ENCODE measurements at places on chromosomes 2 and 18.

DNA sequence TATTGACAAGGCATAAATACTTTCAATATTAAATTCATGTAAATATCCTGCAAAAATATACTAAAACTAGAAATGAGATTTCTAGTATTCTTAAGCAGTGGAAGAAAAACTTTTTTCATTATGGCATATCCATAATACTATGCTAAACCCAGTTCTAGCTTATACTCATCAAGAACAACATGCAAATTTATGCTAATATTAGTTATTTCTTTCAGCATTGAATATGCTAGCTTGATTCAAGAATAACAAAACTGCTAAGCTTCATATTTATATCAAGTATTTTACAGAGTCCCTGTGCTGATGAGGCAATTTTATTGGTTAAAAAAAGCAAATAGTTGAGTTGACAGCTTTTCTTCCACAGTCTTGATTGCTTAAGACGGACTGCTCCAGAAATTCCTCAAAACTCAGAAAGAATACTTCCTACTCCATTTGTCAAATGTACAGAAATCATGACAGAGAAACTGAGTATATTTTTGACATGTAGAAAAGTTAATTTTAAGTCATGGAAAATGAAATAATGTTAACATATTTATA lies 105.0 kb downstream of the PIGN start:
- DNase-seq, result no peak

- DNase-seq, result no peak
Observed at GRCh38 chr2:2085533-2085932, 245.5 kb downstream of the MYT1L start.

GRCh38 chr18:8657050-8657820 lies 48.0 kb downstream of the RAB12 start:
- no peak for DNase-seq

- no peak for DNase-seq
Observed at GRCh38 chr2:54666131-54666633, 57.3 kb upstream of the EML6 start.

DNA sequence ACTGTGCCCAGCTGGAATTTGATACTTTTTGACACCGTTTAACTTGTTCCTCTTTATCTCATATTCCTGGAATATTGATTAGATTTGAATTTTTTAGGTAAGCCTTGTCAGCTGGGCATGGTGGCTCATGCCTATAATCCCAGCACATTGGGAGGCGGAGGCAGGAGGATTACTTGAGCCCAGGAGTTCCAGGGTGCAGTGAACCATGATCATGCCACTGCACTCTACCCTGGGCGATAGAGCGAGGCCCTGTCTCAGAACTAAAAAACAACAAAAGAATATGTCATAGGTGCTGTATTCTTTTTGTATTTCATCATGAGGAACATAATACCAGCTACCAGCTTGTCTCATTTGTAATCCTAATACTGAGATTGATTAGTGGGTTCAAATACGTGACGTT lies 90.3 kb downstream of the ZNF532 start:
- DNase-seq, result no peak

GRCh38 chr2:157185476-157186227 lies 71.9 kb upstream of the GALNT5 start:
- no peak for DNase-seq

GRCh38 chr2:10919410-10919770 lies 7.7 kb downstream of the KCNF1 start:
- DNase-seq, result no peak

GRCh38 chr2:8790739-8791162 lies 46.7 kb downstream of the KIDINS220 start:
- DNase-seq, result no peak

DNA sequence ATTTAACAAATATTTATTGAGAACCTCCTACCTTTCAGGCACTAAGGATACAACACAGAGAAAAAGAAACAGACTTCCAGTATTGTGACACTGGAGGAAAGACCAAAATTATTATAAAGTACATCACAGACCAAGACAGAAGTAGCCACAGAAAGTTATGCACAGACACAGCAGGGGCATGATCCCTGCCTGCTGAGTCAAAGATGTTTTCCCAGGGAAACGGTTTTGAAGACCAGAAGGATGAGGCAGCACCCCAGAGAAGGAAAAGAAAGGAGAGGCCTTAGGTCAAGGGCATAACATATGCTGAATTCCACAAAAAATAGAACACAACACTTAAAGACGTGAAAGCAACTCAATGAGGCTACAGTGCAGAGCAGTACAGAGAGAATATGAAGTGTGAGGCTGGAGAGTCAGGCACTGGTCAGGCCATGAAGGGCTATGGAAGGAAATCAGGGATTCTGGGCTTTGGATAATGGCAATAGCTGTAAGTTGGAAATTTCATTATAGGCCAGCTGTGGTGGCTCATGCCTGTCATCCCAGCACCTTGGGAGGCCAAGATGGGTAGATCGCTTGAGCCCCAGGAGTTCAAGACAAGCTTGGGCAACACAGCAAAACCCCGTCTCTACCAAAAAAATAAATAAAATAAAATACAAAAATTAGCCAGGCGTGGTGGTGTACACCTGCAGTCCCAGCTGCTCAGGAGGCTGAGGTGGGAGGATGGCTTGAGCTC lies 8.2 kb downstream of the ADAM17 start:
- no peak for DNase-seq

DNA sequence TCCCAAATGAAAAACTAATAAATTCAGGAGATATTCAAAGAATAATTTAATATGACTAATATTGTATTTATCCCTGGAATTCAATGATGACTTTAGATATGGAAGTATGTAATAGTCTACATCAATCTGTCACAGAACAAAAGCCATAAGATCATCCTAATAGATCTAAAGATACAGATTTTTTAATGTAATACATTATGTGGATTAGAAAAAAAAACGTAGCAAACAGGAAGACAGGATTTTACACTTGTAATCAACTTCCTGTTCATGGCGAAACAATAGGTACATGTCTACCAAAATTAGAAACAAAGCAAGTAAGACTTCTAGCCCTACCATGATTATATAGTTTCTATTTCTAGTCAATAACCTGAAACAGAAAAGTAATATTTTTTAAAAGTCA lies 192.2 kb downstream of the TTC32 start:
- DNase-seq, result no peak

DNA sequence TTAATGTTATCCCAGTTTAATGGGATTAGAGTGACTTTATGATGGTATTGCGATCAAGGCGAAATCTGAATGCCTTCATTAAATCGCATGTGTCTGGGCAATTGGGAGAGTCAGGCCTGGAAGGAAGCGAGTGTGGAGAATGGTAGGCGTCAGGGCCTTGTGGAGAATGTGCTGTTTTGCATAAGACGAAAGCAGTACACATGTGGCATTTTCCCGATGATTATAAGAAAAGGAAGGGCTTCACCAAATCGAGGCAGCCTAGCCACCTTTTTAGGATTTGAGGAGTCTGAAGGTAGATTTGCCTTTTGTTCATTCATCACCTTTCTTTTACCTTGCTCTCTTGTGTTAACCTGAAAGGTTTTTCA lies 1.0 kb downstream of the ZNF532 start:
- no peak for DNase-seq

DNA sequence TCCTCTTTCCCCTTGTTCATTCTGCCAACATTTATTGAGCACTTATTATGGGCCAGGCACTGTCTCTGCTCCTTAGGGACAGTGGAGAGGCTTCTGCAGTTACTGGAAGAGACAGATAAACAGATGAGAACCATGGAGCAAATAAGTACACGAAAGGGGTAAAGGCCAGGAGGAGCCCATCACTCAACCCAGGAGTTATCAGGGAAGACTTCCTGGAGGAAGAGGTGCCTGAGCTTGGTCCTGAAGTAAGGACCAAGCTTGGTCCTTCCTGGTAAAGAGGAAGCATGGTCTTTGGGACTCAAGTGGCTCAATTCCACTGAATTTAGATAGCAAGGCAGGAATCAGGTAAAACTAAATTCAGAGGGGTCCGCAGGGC lies 1.7 kb downstream of the ACTG2 start:
- no peak for DNase-seq

- no peak for DNase-seq
Observed at GRCh38 chr2:67510745-67511144, 113.6 kb downstream of the ETAA1 start.

DNA sequence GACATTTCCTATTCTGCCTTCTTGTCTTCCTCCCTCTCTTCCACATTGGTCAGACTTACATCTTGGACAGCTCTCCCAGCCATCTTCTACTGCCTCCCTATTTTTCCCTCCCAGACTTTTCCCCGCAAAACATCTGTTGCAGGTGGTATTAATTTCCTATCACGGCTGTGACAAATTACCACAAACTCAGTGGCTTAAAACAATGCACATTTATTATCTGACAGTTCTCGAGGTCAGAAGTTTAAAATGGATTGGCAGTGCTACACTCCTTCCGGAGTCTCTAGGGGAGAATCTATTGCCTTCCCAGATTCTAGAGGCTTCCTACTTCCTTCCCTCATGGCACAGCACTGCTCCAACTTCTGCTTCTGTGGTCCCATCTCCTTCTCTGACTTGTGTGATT lies 33.3 kb downstream of the STRADB start:
- no peak for DNase-seq

DNA sequence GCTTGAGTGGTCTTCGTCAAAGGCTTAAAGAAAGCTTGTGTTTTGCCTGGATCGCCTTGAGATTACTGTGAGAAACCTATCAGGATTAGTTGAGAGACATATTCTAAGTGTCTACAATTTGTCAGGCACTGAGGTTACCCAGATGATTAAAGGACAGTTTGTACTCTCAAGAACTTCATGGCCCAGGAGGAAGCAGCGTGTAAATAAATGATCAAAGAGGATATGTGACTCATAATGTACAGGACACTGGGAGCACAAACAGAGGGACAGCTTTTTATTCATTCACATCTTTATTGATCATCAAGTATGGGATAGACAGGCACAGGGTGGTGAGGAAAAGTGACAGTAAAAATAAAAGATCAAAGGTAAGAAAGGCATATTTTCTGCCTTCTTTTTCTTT lies 152.6 kb upstream of the FSHR start:
- no peak for DNase-seq

- peak; percentile 66 for DNase-seq
Observed at GRCh38 chr18:63339920-63340484, 20.4 kb upstream of the BCL2 start.

GRCh38 chr2:39411181-39411944 lies 25.7 kb downstream of the MAP4K3 start:
- DNase-seq, result no peak

DNA sequence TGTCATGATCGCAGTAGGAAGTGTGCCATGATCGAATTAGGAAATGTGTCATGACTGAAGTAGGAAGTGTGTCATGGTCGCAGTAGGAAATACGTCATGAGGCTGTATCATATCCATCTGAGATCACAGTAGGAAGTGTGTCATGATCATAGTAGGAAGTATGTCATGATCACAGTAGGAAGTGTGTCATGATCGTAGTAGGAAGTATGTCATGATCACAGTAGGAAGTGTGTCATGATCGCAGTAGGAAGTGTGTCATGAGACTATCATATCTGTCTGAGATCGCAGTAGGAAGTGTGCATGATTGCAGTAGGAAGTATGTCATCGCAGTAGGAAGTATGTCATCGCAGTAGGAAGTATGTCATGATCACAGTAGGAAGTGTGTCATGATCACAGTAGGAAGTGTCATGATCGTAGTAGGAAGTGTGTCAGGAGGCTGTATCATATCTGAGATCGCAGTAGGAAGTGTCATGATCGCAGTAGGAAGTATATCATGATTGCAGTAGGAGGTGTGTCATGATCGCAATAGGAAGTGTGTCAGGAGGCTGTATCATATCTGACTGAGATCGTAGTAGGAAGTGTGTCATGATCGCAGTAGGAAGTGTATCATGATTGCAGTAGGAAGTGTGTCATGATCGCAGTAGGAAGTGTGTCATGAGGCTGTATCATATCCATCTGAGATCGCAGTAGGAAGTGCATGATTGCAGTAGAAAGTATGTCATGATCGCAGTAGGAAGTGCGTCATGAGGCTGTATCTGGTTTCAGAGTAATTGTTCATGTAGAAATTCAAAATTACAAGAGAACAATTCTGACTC lies 56.4 kb upstream of the NFATC1 start:
- no peak for DNase-seq

- DNase-seq, result no peak
Observed at GRCh38 chr2:69837533-69837932, 8.1 kb downstream of the GMCL1 start.

DNA sequence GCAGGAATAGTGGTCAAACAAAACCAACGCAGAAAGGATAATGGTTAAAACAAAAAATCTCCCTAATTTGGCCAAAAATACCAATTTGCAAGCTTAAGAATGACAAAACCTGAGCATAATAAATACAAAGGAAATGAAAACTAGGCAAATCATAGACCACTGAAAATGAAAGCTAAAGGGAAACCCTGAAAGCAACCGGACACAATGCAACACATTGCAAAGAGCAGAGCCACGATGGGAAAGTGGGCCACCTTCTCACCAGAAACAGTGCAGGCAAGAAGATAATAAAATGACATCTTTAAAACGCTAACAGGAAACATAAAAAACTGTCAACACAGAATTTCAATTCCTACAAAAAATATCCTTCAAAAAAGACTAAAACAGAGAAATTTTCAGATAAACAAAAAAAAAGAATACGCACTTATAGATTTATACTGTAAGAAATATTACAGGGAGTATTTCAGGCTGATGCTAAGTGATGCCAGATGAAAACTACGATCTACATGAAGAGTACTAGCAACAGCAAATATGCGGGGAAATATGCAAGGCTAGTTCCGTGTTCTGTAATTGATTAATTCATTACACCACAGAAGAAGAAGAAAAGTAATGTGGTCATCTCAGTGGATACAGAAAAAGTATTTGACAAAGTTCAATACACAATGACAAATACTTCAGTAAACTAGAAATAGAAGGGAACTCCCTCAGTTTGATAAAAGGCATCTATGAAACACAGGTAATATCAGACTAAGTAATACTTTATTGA lies 239.5 kb downstream of the L3MBTL4 start:
- no peak for DNase-seq

GRCh38 chr2:109164311-109164710 lies 35.3 kb downstream of the SH3RF3 start:
- no peak for DNase-seq

- no peak for DNase-seq
Observed at GRCh38 chr2:219675221-219675620, 47.8 kb downstream of the SLC4A3 start.

DNA sequence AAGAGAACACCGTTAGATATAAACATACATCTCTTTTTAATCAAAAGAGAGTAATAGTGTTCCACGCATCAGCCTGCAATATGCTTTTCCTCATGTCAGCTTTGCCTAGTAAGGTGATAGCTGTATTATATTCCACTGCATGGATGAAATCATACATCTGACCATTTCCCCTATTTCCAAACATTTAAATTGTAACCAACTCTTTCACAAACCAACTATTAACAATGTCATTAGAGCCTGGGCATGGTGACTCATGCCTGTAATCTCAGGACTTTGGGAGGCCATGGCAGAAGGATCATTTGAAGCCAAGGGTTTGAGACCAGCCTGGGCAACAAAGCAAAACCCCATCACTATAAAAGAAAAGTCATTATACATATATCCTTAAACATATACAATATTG lies 284.8 kb downstream of the BCL11A start:
- DNase-seq, result no peak

- DNase-seq, result peak; percentile 44
Observed at GRCh38 chr2:35410431-35411061, 945.0 kb upstream of the CRIM1 start.

All from activated naive CD4-positive, alpha-beta T cell treated with anti-CD3 and anti-CD28 coated beads, Interleukin-2, amount 10 ng/mL, durations not matched to agents 7 days and 5 days (primary cell).